Activated CD8-positive, alpha-beta memory T cell treated with anti-CD3 and anti-CD28 coated beads for 1 hour (primary cell): ENCODE measurements at places on chromosomes 3 and 15.
A peak's percentile ranks its signal among the peaks of the same experiment; 100 is the strongest.

- no peak for DNase-seq
Measured at GRCh38 chr3:31613177-31613576, 80.5 kb downstream of the STT3B start.

DNA sequence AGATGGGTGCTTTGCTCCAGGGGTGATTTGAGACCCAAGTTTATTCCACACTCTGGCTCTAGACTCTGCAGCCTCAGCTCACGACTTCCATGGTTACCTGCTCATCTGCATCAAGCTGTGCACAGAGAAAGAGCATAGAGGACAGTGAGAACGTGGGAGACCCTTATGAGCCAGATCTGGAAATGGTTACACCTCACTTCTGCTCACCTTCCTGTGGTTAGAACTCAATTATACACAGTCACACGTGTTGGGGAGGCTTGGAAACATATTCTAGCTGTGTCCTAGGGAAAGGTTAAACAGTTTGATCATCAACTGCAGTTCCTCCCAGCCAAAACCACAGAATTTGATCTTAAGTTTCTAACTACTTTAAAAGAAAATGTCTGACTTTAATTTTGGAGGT is 1.8 kb downstream of the FETUB start:
- DNase-seq: no peak

DNA sequence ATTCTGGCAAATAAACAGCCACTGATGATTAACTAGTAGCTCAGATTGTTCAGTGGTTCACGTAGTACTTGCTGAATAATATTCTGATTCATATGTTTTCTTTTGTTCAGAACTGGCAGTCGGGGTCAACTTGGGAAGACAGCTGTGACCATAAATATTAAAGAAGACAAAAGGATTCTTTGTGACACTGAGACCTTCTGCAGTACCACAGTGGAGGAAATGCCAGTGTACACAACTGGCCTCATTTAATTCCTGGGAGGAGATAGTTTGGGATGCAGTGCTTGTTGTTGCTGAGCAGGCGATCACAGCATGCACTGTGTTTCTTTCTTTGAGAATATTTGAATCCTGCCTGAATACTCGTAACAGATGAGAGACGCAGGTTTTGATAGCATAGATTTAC is 26.7 kb upstream of the MCF2L2 start:
- DNase-seq: no peak

DNA sequence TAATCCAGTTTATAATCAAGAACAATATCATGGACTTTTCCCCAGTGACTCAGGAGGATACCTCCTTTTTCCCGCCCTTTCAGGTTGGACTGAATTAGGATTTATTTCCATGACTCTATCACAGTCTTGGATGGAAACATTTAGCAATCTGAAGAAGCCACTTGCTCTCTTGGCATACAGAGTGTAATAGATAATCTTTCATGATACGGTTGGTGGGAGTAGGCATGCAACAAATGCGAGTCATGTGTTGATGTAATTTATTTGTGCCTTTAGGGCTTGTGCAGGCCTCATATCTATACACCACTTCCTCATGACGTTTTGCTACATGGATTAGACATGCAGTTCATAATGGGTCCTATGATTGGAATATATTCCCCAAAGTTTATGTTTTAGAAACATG is 54.2 kb upstream of the MCTP2 start:
- DNase-seq: no peak

GRCh38 chr3:145776782-145777408 is 384.1 kb downstream of the PLOD2 start:
- no peak for DNase-seq

GRCh38 chr3:69930564-69930963 is 69.0 kb upstream of the SAMMSON start:
- no peak for DNase-seq

DNA sequence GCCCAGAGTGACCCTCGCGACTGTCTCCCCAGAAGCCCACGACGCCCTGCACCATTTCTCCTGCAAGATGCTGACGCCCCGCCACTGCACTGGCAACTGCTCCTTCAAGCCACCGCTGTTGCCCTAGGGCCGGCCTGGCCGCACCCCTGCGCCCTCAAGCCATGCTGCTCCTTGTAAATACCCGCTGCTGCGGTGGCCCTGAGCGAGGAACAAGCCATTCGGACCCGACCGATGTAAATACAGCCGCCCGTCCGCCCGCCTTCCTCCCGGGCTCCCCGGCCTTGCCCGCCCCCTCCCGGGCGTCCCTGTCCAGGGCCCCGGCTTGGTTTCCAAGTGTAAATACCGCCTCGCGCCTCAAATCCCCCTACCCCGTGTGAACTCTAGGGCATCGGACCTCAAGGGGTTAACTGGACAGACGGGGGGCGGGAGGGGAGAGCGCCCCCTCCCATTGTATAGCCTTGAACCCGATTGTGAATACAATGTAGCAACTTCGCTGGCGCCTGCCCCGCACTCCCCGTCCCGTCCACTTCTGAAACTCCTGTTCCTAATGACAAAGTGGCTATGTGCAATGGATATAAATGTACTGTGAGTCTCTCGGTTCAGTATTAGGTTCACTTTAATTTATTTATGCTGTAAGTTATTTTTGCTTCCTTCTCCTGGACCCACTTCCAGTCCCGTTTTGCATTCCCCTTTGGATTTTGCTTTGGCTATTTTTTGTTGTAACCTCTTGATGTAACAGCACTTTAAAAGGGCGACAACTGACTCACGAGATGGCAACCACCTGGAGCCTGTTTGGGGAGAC is 5.9 kb downstream of the RNU6-1 start:
- DNase-seq: no peak

DNA sequence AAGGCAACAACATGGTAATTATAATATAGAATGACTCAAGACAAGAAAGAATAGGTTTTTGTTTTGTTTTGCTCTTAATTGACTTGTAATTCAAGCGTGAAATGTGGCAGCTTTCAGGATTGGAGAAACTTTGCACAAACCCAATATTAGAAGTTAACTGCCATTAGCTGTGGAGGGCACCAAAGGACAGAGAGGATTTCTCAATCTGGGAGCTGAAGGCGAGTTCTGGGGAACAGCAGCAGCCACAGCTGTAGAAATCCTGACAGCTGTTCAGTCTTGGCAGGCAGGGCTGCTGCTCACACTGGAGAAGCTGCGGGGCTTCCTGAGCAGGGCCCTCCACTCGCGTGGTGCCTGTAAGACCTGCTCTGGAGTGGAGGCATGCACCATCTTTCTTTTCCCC is 182.2 kb upstream of the IL12A start:
- no peak for DNase-seq

DNA sequence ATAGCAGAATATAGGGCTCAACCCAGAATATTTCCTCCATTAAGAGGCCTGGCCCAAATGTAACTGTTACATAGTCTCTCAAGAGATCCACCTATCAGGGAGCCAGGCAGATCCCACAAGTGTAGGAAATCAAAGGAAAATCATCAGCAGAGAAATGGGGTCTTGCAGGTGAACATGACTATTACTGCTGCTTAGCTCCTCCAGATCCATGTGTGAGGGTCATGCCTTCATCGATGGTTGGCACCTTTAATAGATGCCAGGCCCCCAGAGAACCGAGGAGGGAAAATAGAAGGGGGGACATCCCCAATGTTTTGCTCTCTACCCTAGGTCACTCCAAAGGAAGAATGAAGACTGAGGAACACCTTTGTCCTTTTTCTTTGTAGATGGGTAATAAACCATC is 1029.9 kb upstream of the CADM2 start:
- DNase-seq: no peak

DNA sequence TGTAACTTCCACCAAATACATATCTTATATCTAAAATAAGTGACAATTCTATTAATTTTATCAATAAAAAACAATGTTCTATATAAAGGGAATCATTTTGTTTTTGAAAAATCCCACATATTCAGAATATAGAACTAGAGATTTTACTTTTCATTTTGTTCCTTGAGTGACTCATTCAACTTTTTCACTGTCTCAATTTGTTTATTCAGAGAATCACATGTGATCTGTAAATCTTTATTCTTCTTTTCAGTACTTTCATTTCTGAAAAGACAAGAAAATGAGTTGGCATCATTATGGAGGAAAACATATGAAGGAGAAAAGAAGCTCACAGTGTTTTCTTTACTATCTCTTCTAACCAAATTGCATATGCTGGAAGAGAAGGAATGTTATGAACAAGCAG is 35.0 kb downstream of the CIP2A start:
- DNase-seq: no peak

GRCh38 chr3:94171954-94172353 is 109.1 kb downstream of the NSUN3 start:
- no peak for DNase-seq

- no peak for DNase-seq
Measured at GRCh38 chr3:144403040-144403457, 431.4 kb downstream of the DIPK2A start.

- DNase-seq: no peak
Measured at GRCh38 chr15:66907826-66908743, 157.3 kb upstream of the SMAD3 start.

DNA sequence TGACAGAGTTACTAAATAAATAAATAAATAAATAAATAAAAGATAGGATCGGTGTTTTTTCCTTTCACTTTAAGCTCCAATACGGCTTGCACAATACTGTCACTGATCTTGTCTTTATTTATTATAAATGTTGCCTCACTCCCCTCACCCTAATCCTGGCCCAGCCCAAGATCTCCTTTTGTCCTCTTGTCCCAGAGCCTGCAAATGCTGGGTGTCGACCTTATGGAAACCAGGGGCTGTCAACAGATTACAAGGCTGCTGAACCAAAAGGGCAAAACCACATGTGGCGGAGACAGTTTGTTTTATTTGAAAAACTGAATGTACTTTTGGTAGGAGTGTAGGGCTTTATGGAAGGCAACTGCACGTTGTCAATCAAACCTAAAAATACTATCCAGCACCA is 75.9 kb downstream of the RFTN1 start:
- DNase-seq: no peak

DNA sequence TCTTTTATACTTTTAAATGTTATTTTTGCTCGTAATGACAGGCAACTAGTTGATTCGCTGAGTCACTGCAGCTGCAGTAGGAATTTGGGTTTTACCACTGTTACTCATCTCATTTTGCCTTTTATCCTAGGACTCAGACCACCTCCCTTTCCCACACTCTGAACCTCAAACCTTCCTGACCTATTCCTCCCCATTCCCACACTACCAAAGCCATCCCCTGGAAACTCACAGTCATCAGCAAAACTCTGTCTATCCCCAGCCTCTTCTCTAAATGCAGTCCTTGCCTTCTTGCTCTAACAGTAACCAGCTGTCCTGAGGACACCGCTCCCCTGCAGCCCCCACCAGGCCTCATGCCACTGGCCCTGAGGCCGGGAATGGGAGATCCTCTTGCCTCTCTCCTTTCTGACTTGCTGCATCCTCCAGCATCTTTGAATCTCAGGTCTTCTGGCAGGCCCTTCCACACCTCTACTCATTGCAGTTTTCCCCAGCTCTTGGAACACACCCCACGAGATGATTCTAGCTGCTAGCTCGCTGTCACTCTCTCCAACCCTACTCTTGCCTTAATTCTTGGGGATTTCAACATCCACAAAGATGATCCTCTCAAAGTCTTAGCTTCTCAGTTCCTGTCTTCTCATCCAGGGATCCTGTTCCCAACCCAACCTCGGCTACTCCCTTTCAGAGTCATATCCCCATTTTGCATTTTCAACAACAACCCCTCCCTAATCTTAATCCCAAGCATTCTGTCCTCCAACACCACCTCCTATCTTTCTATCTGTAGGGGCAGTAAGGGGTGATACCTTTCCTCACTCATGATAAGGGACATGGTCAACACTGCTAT is 55.9 kb upstream of the C3orf80 start:
- no peak for DNase-seq

DNA sequence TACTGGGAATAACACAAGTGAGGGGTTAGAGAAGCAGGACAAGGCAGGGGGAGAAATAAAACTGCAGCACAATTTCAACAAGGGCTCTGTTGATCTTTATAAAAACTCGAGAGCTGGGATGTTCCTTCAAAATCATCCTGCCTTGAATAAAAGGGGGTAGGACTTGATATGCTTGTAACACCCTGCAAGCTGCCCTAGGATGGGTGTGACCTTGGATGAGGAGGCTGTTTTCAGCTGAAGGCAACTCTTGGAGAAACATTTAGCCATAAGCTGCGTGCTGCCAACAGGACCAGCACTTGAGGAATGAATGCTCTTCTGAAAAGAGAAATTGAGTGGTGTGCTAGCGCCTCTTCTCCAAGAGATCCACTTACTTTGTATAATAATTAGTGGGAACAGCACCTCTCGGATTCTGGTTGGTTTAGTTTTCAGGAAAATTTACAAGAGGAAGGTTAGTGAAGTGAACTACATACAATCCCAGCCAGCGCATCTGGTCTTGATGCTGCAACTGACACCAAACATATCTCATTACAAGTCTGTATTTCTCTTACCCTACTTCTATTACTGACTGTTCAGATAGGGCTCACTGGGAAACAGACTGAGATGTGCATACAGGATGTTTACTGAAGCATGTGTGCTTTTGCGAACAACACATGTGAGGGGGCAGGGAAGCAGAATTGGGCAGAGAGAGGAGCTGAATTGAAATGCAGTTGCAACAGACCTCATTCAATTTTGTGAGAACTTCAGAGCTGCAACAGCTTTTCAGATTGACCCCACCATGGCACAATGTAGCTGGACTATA is 643.0 kb upstream of the GOLIM4 start:
- no peak for DNase-seq

GRCh38 chr15:87343966-87344365 is 912.6 kb downstream of the NTRK3 start:
- no peak for DNase-seq

- DNase-seq: no peak
Measured at GRCh38 chr3:29465836-29466235, 185.0 kb downstream of the RBMS3 start.

- DNase-seq: peak; percentile 1
Measured at GRCh38 chr3:40387001-40387894, at the start of gene ENTPD3. Gene ENTPD3, plus strand, starts transcription at chr3:40387184. Its CDS starts 874 bp downstream, at chr3:40388058.

GRCh38 chr15:86392296-86392695 is 312.6 kb downstream of the AGBL1 start:
- DNase-seq: no peak

DNA sequence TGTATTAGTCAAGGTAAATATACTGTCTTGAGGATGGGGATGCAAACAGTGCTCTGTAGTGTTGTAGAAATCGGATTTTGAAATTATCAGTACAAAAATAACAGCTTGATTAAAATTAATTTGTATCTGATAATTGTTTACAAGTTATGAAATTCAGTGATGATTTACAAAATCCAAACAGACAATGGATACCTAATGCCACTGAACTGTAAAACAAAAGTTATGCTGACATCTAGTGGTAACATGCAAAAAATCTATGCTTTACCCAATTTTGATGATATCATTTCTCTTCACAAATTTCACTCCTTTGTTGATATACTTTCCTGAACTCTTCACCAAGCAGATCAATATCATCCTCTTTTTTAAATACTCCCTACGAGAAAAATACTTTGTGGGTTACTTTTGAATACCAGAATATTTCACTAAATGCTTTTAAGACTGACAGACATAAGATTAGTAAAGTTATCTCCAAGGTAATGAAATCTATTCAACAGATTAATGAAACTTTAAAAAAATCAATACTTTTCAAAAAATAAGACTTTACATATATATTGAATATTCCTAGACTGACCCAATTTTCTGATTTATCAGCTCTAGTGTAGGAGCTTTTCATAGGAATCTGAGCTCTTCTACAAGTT is 36.0 kb downstream of the MNS1 start:
- no peak for DNase-seq
